ENCODE measurements at places on chromosomes 11 and 22. TPM values are rescaled to one million over a fixed set of nuclear protein-coding genes. Genes with fewer than 3 reads are reported as not detected.

- DNase-seq = peak; percentile 42
Measured at GRCh38 chr11:86800076-86800959, at the start of gene PRSS23. Gene PRSS23 (plus strand): TSS chr11:86800542. CDS start chr11:86807644, 7,102 bp downstream.

GRCh38 chr11:59551659-59552521 lies 40.6 kb downstream of the OR4D9 start:
- DNase-seq = no peak

DNA sequence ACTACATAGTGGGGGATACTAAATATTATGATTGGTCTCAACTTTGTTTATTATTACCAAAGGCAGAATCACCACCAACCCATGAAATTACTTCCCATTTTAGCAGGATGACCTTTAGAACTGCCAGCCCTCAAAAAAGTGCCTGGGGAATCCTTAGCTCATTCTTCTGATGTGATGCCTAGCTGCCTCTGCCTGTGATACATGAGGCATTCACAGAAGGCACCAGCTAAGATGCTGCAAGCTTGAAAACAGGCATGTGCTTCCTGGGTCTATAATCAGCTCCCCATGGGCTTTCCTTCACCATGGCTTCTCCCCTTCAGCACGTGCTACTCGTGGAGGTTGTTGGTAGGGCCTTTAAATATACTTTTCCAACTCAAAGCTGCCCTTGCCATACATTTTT lies 50.4 kb upstream of the ARHGAP20 start:
- no peak for DNase-seq

- DNase-seq = no peak
Measured at GRCh38 chr11:61707574-61707973, 27.4 kb downstream of the DAGLA start.

GRCh38 chr11:99706848-99707247 lies 686.1 kb downstream of the CNTN5 start:
- no peak for DNase-seq

DNA sequence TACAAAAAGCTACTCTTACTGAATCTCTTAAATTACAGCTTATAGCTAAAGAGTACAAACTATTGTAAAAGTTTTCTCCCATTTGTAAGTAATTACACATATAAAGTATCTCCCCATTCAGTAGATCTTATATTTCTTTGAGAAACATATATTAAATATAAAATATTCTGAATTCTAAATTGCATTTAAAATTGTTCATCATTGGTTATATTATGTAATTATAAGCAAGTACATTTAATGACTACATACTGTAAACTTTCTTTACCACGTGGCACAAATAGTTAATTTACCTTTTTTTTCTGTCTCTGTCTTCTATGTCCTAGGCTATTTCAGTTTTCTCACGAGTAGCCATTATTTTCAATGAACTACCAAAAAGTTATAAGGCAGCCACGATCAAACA lies 101.2 kb upstream of the SERPIND1 start:
- no peak for DNase-seq

DNA sequence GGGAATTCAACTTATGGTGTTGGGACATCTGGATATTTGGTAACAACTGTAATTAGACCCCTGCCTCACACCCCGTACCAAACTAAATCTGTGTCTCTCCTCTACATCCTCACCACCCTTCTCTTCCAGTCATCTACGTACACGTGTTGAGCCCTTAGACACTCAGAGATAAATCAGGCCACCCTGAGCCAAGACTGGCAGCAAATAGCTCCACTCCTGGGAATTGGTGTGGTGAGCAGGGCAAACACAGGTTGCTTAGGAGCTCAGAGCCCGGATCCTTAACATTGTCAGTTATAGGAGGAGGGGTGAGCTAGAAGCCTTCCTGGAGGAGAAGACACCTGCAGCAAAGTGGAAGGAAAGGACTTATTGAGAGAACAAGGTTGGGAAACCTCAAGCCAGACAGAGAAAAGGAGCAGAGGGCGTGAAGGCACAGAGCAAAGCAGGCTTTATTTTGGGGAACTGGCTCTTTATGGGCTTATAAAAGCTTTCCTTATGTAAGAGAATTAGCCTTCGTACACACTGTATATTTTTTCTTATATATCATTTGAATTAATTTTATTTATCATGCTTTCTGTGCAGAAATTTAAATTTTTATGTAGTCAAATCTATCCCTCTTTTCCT lies 36.9 kb upstream of the KLHL35 start:
- DNase-seq = no peak

DNA sequence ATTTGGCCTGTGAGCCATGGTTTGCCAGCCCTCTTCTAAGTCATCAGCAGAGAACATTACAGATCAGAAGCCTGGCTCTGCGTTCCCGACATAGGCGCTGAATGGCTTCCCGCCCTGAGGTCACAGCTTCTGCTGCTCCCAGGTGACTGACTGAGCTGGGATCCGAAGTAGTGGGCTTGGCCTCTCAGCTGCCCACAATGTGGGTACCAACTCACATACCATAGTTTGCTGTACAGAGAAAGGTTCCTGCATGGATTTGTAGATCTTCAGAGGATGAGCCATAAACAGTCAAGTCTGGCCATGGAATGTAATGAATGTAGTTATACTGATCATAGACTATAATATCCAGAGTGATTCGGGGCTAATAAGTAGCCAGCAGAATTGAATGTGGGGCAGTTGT lies 42.6 kb downstream of the TEAD1 start:
- no peak for DNase-seq

GRCh38 chr11:92304271-92304670 lies 79.7 kb downstream of the FAT3 start:
- no peak for DNase-seq

DNA sequence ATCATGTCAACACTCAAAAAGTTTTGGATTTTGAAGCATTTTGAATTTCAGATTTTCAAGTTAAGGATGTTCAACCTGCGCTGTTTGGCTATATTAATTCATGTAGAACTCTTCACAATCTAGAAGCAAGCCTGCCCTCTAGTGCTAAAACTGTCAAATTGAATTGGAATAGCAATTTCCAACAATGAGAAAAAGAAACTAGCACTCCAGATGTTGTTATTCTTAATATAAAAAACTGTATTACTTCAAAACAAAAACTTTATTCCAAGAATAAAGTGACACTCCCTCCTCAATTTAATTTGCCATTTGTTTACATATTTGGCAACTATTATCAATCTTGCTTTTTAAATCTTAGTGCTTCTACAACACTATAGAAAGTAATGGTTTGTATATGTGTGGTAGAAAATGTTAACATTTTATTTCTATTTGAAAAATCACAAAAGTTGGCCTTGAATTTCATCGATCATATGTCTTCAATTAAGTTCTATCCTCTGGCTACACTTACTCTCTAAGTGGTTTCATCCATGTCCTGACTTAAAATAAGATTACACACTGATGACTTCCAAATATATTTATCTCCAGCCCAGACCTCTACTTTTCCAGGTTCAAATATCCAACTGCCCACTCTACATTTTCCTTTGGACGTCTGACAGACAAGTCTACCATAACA lies 36.6 kb downstream of the DCUN1D5 start:
- no peak for DNase-seq

GRCh38 chr11:13720940-13721339 lies 52.5 kb downstream of the FAR1 start:
- DNase-seq = no peak

GRCh38 chr11:66100272-66101065 lies 30.4 kb downstream of the PACS1 start:
- DNase-seq = peak; percentile 41

OR51E2 gene
- not detected for total RNA-seq

TRIM29 gene
- 0.47 TPM for total RNA-seq

CFAP68 gene
- total RNA-seq = 6.9 TPM

ANO5 gene
- 26.8 TPM for total RNA-seq

ROBO4 gene
- 3.6 TPM for total RNA-seq

OR52N4 gene
- not detected for total RNA-seq

OR52E8 gene
- not detected for total RNA-seq

ACR gene
- total RNA-seq = not detected
